H1 (cell line): ENCODE measurements at places on chromosomes 5 and 9.
A peak's percentile ranks its signal among the peaks of the same experiment; 100 is the strongest.

DNA sequence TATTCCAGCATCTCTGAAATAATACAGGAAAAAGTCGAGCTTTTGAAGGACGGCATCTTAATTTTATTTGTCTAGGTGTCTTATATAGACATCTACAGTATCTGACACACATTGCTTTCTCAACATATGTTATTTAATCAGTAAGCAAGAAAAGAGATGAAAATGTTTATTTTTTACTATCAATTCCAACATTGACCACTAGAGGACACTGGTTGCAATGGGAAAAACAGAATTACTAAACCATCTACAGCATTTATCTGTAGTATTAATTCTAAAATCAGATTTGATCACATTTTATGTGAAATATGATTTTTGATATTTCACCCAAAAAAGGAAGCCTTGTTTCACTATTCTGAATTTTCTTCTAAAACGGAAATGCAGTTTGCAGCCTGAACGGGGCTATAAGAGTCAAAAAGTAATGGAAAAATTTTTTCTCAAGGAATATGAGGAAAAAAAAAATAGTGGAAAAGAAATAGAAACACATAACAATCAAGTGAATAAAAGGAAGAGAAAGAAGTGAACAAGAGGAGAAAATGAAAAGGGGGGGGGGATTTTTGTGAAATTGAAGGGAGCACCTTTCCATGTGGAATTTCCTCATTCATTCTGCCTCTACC lies 98.6 kb downstream of the OSTF1 start:
- no peak overlapping the region for H3K4me3 ChIP-seq
- H3K27me3 ChIP-seq, result no peaks in the 10 kb centered on the region
- no peak overlapping the region for H3K27ac ChIP-seq
- no peak for DNase-seq
- H3K4me1 ChIP-seq, result no peaks in the 10 kb centered on the region

DNA sequence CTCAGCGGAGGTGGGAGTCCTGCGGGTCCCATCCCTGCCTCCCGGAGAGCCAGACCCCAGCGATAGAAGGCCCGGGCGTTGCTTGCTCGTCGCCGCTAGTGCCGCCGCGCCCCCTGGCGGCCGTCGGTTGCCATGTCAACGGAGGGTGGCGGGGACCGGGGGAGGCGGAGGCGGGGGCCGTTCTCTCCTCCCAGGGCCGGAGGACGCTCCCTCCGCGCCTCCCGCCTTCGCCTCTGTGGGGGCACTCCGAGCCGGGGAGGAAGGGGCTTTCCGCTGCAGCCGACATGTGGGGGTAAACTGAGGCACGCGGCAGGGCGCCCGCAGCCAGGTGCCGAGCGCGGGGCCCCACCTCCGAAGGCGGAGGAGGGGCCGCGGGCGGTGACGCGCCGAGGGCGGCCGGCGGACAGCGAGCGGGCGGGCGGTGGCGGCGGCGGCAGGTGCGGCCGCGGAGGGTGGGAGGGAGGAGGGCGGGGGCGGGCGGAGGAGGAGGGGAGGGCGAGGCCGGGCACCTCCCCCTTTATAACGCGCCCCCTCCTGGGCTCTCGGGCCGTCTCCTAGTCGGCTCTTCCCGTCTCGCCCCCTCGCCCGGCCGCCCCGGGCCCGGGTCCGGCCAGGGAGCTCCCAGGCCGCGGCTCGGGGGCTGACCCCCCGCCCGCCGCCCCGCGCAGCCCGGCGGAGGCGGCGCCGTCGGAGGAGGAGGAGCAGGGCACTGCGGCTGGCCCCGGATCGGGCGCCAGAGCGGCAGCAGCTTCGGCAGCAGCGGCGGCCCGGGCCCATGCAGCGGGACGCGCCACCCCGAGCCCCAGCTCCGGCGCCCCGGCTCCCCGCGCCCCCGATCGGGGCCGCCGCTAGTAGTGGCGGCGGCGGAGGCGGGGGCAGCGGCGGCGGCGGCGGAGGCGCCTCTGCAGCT lies 556 bp upstream of the CDK9 start:
- peak overlapping the region; percentile 43 for H3K4me3 ChIP-seq
- DNase-seq, result no peak
- H3K4me1 ChIP-seq, result no peaks in the 10 kb centered on the region
- H3K27me3 ChIP-seq, result no peaks in the 10 kb centered on the region
- peaks cover 31% of the 10 kb centered on the region for H3K36me3 ChIP-seq

DNA sequence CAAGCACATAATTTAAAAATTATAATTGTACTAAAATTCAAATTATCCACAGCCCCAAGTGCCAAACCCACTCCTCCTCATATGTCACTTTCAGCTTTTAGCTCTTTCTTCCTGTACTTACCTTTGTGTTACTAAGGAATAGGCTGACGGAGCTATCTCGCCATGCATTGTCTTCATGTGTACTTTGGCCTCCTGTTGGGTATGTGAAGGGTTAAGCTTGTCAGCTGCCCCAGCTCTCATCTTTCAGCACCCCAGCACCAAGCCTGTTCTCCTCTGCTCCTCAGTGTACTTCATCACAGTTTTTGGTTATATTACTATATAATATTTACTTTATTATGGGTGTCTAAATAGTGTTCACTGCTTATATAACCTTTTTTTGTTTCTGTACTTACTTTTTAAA lies 46.2 kb downstream of the OSTF1 start:
- H3K4me3 ChIP-seq, result no peak overlapping the region
- H3K27me3 ChIP-seq, result no peaks in the 10 kb centered on the region
- no peaks in the 10 kb centered on the region for H3K36me3 ChIP-seq
- DNase-seq, result no peak
- no peaks in the 10 kb centered on the region for H3K4me1 ChIP-seq
- H3K27ac ChIP-seq, result no peak overlapping the region

DNA sequence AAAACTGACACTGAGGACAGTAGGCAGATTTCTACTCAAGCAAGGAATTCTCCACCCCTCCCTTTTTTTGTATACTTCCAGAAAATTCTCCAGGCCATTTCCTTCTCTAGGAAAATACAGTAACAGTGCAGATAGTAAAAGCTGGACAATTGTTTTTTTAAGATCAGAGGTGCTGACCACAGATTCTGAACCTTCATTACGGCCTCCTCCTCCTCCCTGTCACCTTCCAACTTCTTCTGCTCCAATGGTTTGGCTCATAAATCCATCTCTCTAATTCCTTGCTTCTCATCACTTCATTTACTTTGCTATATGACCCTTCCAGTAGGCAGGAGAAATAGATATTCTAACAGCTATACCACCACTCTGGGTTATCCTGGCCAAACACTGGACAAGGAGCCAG lies 220.6 kb downstream of the FBN2 start:
- no peak overlapping the region for H3K27ac ChIP-seq
- H3K36me3 ChIP-seq, result no peaks in the 10 kb centered on the region
- H3K27me3 ChIP-seq, result no peaks in the 10 kb centered on the region
- H3K4me3 ChIP-seq, result no peak overlapping the region
- no peak for DNase-seq
- no peaks in the 10 kb centered on the region; the same call in 1 of the 2 replicates for H3K4me1 ChIP-seq

- no peaks in the 10 kb centered on the region for H3K4me1 ChIP-seq
- H3K4me3 ChIP-seq, result no peak overlapping the region
- no peak for DNase-seq
- no peak overlapping the region for H3K27ac ChIP-seq
- no peaks in the 10 kb centered on the region for H3K27me3 ChIP-seq
These were observed 28.3 kb upstream of the STOM start for GRCh38 chr9:121398374-121398773.

DNA sequence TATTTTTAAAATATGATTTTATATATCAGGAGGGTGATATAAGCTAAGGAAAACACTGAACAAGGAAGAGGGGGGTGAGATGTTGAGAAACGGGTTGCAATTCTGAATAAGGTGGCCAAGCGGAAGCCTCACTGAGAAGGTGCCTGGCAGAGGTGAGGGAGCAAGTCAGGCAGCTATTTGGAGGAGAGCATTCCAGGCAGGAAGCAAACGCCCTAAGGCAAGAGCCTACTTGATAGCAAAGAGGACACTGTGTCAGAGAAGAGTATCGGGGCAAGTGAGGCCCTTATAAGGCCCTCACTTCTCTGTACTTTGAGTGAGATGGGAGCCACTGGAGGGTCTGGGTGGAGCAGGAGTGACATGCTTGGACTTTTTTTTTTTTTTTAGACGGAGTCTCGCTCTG lies 8.0 kb upstream of the CTNNA1 start:
- no peak overlapping the region for H3K27ac ChIP-seq
- no peaks in the 10 kb centered on the region for H3K27me3 ChIP-seq

DNA sequence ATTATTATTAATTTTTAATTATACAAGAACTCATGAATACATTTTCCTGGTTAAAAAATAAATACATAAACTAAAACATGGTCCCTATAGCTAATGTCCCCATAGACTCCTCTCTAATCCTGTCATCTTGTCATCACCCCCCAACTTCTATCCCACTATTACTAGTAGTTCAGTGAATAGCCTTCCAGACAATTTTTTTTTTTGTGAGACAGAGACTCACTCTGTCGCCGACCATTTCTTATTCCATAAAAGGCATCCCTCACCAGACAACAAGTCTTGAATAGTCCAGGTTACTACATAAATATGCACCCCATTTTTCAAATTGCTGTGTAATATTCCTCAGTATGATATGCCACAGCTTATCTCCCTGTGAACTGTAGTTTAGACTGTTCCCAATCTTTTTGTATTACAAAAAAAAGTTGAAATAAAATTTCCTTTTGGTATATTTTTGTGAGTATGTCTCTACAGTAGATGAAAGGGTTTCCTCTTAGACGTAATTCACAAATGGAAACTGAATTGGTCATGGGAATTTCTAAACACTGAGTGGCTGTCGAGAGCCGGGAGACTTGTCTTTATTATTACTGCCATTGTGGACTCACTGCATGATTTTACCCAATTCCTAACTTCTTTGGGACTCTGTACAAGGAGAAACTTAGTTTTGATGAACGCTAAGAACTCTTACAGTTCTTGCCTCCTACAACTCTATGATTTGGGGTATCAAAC lies 6.4 kb upstream of the ABLIM3 start:
- no peak for DNase-seq
- no peaks in the 10 kb centered on the region for H3K36me3 ChIP-seq
- H3K4me1 ChIP-seq, result no peaks in the 10 kb centered on the region
- H3K27ac ChIP-seq, result no peak overlapping the region
- no peaks in the 10 kb centered on the region; the same call in 1 of the 2 replicates for H3K27me3 ChIP-seq
- no peak overlapping the region for H3K4me3 ChIP-seq

- no peaks in the 10 kb centered on the region for H3K27me3 ChIP-seq
- 0 out of 2 replicates have a peak, but pooled peaks cover 2% of the 10 kb centered on the region for H3K4me1 ChIP-seq
- no peak overlapping the region for H3K27ac ChIP-seq
- no peak overlapping the region for H3K4me3 ChIP-seq
These were observed 238.2 kb downstream of the SYK start for GRCh38 chr9:91039835-91040140.

DNA sequence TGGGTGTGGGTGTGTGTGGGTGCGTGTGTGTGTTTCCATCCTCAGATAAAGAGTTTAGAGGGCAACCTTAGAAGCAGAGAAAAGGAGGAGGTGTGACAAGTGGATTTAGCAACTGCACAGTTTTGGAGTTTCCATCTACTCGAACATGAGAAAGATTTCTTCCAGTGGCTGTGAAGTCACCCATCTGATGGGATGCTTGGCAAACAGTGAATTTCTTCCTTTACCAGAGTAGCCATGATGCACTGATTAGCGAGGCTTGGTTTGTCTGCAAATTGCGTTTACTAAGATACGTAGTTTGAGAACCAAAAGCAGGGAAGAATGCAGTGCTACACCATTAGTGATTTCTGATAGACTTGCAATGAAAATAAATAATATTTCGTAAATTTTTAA lies 791 bp upstream of the STARD4 start:
- H3K27ac ChIP-seq, result peak overlapping the region; percentile 58
- peak overlapping the region; percentile 83 for H3K4me3 ChIP-seq
- no peaks in the 10 kb centered on the region for H3K36me3 ChIP-seq
- H3K4me1 ChIP-seq, result no peaks in the 10 kb centered on the region

DNA sequence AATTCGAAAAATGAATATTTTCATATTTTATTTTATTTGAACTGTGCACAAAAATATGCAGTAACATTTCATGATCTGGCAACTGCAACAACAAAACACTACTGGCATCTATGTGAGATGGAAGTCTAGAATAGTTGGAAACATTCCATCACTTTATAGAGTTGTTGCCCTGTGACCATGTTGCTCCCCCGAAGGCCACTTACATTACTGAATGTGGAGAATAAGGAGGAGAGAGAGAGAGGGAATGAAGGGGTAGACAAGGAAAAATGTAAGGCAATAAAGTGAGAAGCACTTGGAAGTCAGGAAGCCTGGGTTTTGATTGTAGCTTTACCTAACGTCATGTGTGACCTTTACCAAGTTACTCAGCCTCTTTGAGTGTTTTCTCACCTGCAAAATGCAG lies 437.2 kb upstream of the EDIL3 start:
- H3K4me3 ChIP-seq, result no peak overlapping the region
- peaks cover 2% of the 10 kb centered on the region for H3K4me1 ChIP-seq
- H3K36me3 ChIP-seq, result no peaks in the 10 kb centered on the region
- no peaks in the 10 kb centered on the region for H3K27me3 ChIP-seq
- no peak for DNase-seq

- H3K4me1 ChIP-seq, result no peaks in the 10 kb centered on the region
- no peak overlapping the region for H3K27ac ChIP-seq
- H3K36me3 ChIP-seq, result no peaks in the 10 kb centered on the region
- H3K27me3 ChIP-seq, result no peaks in the 10 kb centered on the region
- DNase-seq, result no peak
These were observed 194.0 kb upstream of the NMUR2 start for GRCh38 chr5:152599096-152599495.

GRCh38 chr9:6133346-6134063 lies 82.1 kb upstream of the IL33 start:
- no peaks in the 10 kb centered on the region for H3K36me3 ChIP-seq
- no peak overlapping the region for H3K4me3 ChIP-seq
- H3K4me1 ChIP-seq, result no peaks in the 10 kb centered on the region
- no peak overlapping the region for H3K27ac ChIP-seq

DNA sequence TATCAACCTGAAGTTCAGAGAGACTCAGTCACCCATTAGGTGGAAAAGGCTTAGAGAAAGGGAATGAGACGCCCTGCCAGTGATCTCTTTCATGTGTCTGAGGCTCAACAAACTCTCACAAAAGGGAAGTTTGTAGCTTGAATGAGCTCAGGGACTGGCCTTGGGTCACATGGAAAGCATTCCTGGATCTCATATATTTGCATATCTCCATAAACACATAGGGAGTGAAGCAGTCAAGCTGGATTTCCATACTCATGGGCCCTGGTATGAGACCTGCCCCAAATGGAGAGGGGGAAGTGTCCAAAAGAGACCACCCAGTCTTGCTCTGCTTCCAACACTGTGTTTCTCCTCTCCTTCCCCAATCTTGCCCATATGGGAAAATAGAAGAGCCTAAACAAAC lies 26.4 kb upstream of the PRUNE2 start:
- no peaks in the 10 kb centered on the region for H3K36me3 ChIP-seq
- no peak for DNase-seq
- no peaks in the 10 kb centered on the region for H3K27me3 ChIP-seq
- no peaks in the 10 kb centered on the region for H3K4me1 ChIP-seq
- no peak overlapping the region for H3K4me3 ChIP-seq

GRCh38 chr5:142783601-142784341 lies 13.6 kb downstream of the ARHGAP26 start:
- H3K4me3 ChIP-seq, result no peak overlapping the region
- H3K36me3 ChIP-seq, result no peaks in the 10 kb centered on the region
- peaks cover 25% of the 10 kb centered on the region for H3K4me1 ChIP-seq
- DNase-seq, result no peak
- H3K27ac ChIP-seq, result no peak overlapping the region

GRCh38 chr9:36665387-36665786 lies 92.7 kb downstream of the MELK start:
- no peaks in the 10 kb centered on the region for H3K4me1 ChIP-seq
- no peak for DNase-seq
- no peak overlapping the region for H3K4me3 ChIP-seq
- no peak overlapping the region for H3K27ac ChIP-seq
- H3K36me3 ChIP-seq, result no peaks in the 10 kb centered on the region; the same call in 1 of the 2 replicates
- no peaks in the 10 kb centered on the region for H3K27me3 ChIP-seq

- H3K4me1 ChIP-seq, result no peaks in the 10 kb centered on the region
- H3K4me3 ChIP-seq, result no peak overlapping the region
- no peaks in the 10 kb centered on the region for H3K27me3 ChIP-seq
- H3K36me3 ChIP-seq, result no peaks in the 10 kb centered on the region; the same call in 1 of the 2 replicates
- DNase-seq, result no peak
- H3K27ac ChIP-seq, result no peak overlapping the region
These were observed 59.1 kb downstream of the PJA2 start for GRCh38 chr5:109350537-109351270.
